Stimulated activated CD8-positive, alpha-beta memory T cell treated with anti-CD3 and anti-CD28 coated beads, Interleukin-12 subunit alpha, Interleukin-12 subunit beta, amount 100 ng/mL, for 4 hours (primary cell): ENCODE measurements at places on chromosomes 3 and 15.

DNA sequence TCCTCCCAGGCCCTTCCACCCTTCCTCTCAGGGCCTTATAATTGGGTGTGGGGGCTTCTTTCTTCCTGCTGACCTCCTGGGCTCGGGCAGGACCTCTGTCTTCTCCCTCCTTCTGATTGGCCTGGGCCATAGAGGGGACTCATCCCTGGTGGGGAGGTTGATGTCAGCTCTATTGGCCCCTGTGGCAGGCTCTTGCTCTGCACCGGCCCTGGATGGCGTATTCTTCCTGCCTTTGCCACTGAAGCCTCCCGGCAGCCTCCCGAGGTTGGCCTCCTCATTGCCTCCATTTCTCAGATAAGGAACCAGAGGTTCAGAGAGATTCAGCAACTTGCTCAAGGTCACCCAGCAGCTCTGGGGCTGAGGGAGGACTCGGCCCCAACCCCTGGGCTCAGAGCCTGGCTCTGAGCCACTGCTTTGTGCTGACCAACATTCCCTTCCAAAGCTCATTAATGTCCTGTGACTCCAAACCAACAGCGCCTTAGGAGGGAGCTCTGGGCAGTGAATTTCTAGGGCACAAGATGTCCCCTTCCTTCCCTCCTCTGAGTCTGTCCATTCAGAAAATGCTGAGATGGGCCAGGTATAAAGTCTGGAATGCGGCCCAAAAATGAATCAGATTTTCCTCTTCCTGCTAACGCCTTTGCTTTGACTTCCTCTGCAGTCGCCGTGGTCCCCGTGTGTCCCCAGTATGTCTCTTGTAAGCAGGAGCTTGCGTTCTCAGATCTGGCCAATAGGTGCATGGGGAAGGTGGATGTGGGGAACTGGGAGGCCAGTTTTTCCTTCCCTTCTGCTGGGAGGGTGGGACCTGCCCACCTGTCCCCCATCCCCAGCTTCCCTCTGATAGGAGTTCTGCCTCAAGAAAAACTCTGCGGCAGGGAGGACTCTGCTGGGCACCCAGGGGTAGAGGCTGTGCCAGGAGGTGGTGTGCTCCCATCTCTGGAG is 74.2 kb downstream of the HMCES start:
- DNase-seq: no peak

- no peak for DNase-seq
These were observed 146.7 kb downstream of the FBN1 start for GRCh38 chr15:48498828-48499227.

- no peak for DNase-seq
These were observed 44.8 kb downstream of the CMTM8 start for GRCh38 chr3:32283304-32283703.

DNA sequence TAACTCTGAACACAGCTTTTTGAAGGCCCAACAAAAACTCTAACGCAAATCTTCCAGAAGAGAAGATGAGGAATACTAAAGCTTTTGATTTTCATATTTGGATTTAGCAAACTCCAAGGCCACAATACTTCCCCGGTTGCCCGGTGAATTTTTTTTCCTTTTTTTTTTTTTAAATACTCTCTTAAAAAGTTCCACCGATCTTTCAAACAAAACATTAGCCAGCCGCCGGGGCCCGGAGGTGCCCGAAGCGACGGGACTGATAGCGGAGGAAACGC is 2.3 kb downstream of the FOXL2 start:
- no peak for DNase-seq

DNA sequence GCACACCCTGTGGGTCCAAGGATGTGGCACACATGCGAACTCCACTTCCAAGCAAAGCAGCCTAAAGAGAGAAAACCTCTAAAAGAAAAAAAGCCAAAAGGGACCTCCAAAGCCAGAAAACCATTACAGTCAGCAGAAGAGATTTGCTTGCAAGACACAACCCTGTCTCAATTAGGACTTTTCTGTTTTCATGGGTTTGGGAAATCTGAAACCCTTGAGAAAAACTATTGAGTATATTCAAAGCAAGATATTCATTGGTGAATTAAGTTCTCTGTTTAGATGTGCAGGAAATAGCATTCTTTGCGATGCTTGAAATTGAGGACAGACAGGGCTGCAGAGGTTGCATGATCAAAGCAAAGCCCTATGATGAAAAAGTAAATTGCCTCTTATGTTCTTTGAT is 10.2 kb upstream of the LDHAL6B start:
- no peak for DNase-seq
